8988T (cell line): ENCODE measurements at places on chromosomes 3 and 15.

DNA sequence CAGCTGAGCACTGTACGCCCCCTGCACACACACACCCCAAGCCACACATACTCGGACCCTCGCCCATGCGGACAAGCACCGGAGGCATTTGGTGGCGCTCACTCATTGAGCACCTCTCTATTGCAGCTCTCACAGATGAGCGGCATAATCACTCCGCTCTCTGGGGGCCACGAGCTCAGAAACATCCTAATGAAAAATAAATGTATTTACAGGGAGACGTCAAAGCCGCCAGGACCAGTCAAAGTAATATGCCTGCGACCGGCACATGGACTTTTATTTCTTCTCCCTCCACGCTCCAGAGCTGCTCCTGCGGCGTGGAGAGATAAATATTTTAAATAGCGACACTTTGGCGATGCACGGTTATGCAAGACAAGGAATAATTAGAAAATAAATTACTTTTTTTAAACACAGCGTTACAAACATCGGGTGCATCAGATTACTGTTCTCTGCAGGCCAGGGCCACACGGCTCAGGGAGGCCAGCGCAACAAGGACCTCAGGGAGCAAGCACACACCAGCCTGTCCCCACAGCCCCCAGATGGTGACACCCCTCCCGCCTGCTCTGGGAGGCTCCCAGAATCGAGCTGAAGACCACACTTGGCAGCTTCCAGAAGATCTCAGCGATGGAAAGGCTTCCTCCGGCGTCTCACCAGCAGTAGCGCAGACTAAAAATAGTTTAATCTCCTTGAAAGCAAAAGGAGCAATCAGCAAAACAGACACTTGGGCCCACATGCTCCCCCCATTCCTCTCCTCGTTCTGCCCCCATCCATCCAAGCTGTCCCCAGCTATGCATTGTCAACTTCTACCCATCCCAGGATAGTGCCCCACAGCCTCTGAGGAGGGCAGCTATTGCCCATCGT is 48.0 kb downstream of the CACNA2D2 start:
- DNase-seq = no peak

GRCh38 chr3:71990545-71990944 is 205.6 kb upstream of the PROK2 start:
- DNase-seq = no peak

DNA sequence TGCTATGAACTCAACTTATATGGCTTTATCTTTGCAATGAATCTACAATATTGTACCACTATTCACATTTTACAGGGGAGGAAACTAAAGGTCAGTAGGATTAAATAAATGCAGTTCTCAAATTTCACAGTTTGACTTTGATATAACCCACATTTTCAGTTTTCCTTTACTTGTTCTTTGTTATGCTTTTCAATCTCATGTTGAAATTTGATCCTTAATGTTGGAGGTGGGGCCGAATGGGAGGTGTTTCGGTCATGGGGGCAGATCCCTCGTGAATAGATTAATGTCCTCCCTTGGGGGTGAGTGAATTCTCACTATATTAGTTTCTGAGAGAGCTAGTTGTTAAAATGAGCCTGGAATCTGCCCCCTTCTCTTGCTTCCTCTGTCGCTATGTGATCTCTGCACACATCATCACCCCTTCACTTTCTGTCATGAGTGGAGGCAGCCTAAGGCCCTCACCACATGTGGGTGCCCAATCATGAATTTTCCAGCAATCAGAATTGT is 44.7 kb downstream of the CD200 start:
- no peak for DNase-seq

- no peak for DNase-seq
Observed at GRCh38 chr3:17983106-17983505, 240.7 kb upstream of the TBC1D5 start.

DNA sequence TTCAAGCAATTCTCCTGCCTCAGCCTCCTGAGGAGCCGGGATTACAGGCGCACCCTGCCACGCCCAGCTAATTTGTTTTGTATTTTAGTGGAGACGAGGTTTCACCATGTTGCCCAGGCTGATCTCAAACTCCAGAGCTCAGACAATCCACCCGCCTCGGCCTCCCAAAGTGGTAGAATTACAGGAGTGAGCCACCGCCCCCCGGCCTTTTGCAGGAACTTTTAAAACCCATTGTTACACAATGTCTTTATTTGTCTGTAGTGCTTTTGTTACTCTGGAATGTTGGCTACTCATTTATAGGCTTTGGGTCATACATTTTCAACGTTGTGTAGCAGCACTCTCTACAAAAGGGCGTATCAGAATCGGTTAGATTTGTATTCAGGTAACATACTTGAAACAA is 499.1 kb downstream of the ROBO2 start:
- DNase-seq = no peak

DNA sequence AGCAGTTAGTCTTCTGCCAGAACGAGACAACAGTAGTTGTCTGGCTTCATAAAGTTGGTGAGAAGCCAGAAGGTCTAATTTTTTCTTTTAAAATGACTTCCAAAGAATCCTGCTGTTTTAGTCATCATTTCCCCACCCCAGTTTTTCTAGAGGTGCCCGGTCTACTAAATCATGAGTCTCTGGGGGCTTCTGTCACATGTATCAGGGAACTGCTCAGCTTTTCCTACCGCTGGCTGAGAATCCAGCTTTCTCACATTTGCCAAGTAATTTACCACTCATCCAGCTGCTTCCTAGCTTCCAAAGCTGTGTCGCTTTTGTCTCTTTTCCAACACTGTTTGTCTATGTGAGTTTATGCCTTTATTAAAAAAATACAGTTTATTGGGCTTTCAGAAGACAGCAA is 183.3 kb downstream of the NSUN3 start:
- no peak for DNase-seq
